Esophagus squamous epithelium (tissue), 5 donors: ENCODE measurements at places on chromosomes 3 and 15. TPM values are rescaled to one million over a fixed set of nuclear protein-coding genes. Genes with fewer than 3 reads are reported as not detected.

LMAN1L gene
- total RNA-seq = not detected

DNA sequence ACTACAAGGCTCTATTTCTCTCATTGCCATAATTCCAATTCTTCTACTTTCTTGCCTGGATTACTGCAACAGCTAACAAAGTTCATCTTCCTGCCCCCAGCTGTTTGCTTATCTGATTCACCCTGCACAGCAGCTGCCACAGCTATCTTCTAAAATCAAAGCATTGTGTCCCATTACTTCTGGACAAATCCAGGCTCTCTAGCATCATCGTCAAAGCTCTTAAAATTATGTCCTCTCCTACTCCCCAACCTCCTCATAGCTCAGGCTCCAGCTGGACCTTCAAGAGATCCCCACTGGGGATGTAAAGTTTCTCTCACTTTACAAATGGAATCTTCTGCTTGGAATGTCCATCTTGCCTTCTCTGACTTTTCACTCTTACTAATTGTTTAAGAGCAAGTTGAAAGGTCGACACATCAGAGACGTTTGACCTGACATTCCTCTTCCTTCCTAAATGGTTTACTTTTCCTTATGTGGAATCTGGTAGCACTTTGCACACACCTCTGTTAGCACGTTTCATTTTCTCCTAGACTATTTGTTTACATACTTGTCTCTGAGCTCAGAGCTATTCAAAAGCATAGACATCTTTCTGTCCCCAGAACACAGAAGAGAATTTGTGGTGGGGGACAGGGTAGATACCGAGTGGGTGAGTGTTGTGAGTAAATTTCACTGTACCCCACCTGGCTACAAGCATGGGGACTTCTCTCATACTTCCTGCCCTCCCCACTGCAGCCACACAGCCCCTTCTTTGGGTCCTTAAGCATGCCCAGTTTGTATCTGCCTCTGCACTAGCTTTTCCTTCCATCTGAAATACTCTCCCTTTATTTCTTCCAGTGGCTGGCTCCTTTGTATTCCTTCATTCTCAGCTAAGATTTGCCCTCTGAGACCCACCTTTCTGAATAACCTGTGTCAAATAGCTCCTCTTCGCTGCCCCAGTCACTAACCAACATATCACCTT is 77.9 kb downstream of the SERPINI1 start:
- no peaks in the 10 kb centered on the region for H3K36me3 ChIP-seq
- H3K27ac ChIP-seq = peak overlapping the region; percentile 48
- DNase-seq = no peak

HAUS2 gene
- 17.4 TPM for total RNA-seq

CD276 gene
- 21.9 TPM for total RNA-seq

GRCh38 chr3:125512135-125512920 is 7.7 kb downstream of the SNX4 start:
- H3K4me3 ChIP-seq = no peak overlapping the region
- no peak for DNase-seq
- H3K4me1 ChIP-seq = peaks cover 7% of the 10 kb centered on the region
- no peaks in the 10 kb centered on the region for H3K27me3 ChIP-seq
- H3K36me3 ChIP-seq = peaks cover 74% of the 10 kb centered on the region
- no peak overlapping the region for H3K27ac ChIP-seq

DNA sequence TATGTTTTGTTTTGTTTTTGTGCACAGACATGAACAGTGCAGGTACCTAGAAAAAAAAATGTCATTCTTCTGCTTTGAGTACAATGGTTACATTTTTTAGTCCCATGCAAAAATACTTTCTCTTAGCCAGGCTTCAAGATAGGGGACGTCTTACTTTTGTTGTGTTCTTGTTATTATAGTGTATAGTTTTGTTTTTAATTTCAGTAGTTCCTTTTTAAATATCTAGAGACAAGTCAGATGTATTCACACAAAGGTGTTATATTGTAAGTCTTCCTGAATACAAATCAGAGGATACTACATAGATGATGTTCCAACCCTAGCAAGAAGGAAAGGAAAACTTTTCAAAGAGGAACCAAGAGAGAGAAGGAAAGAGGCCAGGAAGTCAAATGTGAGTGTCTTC is 28.8 kb upstream of the IGSF11 start:
- H3K27me3 ChIP-seq = no peaks in the 10 kb centered on the region
- no peak overlapping the region for H3K4me3 ChIP-seq

- H3K27me3 ChIP-seq = no peaks in the 10 kb centered on the region
- DNase-seq = no peak
- no peaks in the 10 kb centered on the region for H3K4me1 ChIP-seq
These were observed 16.6 kb upstream of the GABRG3 start for GRCh38 chr15:26954403-26954802.

DNA sequence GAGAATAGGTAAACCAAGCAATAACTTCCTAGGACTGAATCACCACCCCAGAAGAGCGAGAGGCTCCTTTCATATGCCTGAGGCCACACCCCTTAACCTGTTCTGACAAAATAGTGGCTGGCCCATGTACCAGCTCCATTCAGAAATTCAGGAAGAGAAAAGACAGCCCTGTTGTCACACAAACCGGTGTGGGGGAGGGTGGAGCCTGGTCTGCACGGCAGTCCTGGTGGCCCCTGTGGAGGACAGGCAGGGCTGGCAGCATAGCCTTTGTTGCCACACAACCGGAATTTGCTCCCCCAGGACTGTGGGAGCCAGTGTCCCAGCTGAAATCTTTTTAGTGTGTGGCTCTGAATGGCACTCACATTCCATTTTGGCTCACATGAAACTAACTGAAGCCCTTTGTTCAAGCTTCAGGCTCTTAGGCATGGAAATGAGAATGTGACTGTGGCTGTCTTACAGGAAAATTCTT is 23.8 kb downstream of the RLBP1 start:
- no peak overlapping the region for H3K4me3 ChIP-seq
- peak overlapping the region; percentile 80 for H3K27ac ChIP-seq
- peaks cover 7% of the 10 kb centered on the region for H3K4me1 ChIP-seq
- no peaks in the 10 kb centered on the region for H3K27me3 ChIP-seq
- H3K36me3 ChIP-seq = peaks cover 62% of the 10 kb centered on the region

DNA sequence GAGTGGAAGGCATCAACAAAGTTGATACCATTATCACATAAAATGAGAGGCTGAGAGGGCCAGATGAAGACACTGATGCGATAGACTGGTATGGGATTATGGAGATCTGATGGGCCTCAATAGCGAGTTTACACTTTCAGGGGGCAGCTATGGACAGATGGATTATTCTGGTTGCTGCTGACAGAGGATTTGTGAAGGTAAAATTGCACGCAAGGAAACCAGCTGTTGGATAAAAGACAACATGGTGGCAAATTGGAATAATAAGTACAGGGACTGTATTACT is 203.9 kb downstream of the MBNL1 start:
- no peaks in the 10 kb centered on the region for H3K4me1 ChIP-seq
- no peak for DNase-seq
- no peaks in the 10 kb centered on the region for H3K36me3 ChIP-seq

CYP1A2 gene
- not detected for total RNA-seq

DNA sequence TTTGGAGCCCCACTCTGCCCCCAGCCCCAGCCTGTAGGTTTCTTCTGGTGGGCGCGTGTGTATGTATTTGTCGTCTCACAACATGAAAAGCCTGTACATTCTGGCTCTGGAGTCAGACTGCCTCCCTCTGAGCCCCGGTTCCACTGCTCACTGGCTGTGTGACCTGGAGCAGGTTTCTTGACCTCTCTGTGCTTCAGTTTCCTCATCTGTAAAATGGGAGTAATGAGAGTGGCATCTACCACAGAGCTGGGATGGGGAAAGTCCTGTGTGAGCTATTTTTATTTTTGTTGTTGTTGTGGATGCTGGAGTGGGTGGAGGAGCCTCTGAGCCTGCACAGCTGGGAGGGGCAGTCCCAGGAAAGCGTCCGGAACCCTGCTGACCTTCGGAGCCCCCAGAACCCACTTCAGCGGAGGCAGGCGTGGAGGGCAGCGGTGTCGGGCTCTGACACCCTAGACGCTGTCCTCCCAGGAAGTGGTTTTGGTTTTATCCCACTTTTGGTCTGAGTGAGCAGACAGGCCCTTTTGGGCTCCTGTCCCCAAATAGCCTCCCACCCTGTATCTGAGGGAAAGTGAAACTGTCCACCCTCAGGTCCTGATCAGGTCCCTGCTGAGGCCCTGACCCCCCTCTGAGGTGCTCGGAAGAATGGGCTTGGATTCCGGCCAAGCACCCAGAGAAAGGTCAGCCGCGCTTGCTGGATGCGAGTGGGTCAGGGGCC is 103.5 kb downstream of the CHSY1 start:
- DNase-seq = no peak
- H3K36me3 ChIP-seq = no peaks in the 10 kb centered on the region
- no peak overlapping the region for H3K4me3 ChIP-seq
- H3K27me3 ChIP-seq = no peaks in the 10 kb centered on the region

GRCh38 chr3:124384527-124384926 is 345.7 kb upstream of the UMPS start:
- peaks cover 7% of the 10 kb centered on the region for H3K4me1 ChIP-seq
- H3K4me3 ChIP-seq = no peak overlapping the region
- H3K27me3 ChIP-seq = peaks cover 45% of the 10 kb centered on the region

DPP8 gene
- total RNA-seq = 19.8 TPM

GRCh38 chr3:177057768-177058167 is 139.5 kb downstream of the TBL1XR1 start:
- no peak overlapping the region for H3K27ac ChIP-seq
- H3K4me3 ChIP-seq = no peak overlapping the region
- no peaks in the 10 kb centered on the region for H3K36me3 ChIP-seq
- no peaks in the 10 kb centered on the region for H3K27me3 ChIP-seq
- no peak for DNase-seq
- peaks cover 16% of the 10 kb centered on the region for H3K4me1 ChIP-seq

- no peaks in the 10 kb centered on the region for H3K4me1 ChIP-seq
- H3K4me3 ChIP-seq = no peak overlapping the region
These were observed 42.7 kb downstream of the METTL6 start for GRCh38 chr3:15384510-15385237.

DNA sequence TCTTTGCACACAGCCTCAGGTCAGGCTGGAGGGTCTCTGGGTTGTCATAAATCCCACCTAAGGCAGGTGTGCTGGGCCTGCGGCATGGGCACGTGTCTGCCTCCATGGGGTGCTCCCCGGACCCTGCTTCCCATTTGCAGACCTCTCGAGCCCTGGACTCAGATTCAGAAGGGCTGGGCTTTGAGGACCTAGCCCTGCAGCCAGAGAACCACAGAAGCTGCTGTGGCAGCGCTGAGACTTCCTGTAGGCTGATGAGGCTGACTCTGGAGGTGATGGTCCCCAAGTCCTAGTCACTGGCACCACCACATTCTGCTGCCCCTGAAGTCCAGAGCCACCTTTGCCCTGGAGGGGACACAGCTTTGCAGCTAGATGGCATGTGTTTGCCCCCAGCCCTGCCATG is 156.4 kb downstream of the LRRC28 start:
- H3K36me3 ChIP-seq = no peaks in the 10 kb centered on the region
- H3K27ac ChIP-seq = peak overlapping the region; percentile 61
- DNase-seq = no peak
- H3K4me3 ChIP-seq = no peak overlapping the region
- peaks cover 21% of the 10 kb centered on the region for H3K4me1 ChIP-seq

DNA sequence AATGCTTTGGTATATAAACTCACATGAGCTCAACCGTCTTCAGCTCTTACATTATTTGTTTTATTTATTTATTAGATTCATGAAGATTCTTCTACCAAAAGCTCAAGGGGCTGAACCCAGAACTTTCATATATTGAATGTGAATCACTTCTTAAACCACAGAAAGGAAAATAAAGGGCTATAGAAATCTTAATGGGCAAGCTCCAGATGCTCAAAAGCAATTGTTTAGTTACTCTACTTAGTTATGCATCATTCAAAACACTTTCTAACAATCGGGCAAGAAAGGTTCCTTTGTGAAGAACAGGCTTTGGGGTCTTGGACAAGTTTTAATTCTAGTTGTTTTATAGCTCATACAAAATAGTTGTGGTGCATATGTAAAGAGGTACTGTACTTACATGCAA is 380.2 kb downstream of the TIGIT start:
- no peak overlapping the region for H3K4me3 ChIP-seq
- H3K27me3 ChIP-seq = no peaks in the 10 kb centered on the region
- H3K4me1 ChIP-seq = no peaks in the 10 kb centered on the region
- no peak for DNase-seq

PLSCR5 gene
- not detected for total RNA-seq

GRCh38 chr15:98440917-98441316 is 207.4 kb upstream of the IGF1R start:
- no peak overlapping the region for H3K4me3 ChIP-seq
- DNase-seq = no peak
- H3K27me3 ChIP-seq = peaks cover 18% of the 10 kb centered on the region
- H3K36me3 ChIP-seq = no peaks in the 10 kb centered on the region

DNA sequence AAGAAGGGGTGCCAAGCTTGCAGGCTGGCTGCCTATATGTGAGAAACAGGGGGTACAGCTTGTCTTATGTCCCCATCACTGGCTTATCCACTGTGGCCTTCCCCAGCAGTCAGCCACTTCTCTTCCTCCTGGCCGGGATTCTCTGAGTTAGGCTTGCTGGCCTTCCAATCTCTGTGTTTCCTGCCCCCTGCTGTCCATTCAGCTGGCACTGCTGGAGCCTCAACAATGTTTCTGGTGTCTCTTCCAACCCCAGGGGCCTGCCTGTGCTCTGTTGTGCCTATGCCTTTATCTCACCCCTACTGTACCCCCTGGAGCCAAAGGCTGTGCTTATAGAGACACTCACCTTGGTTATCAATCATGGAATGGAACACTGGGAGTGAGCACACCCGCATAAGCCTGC is 36.5 kb downstream of the ANAPC13 start:
- no peaks in the 10 kb centered on the region for H3K27me3 ChIP-seq
- H3K4me1 ChIP-seq = no peaks in the 10 kb centered on the region
- no peaks in the 10 kb centered on the region for H3K36me3 ChIP-seq
- no peak for DNase-seq
- no peak overlapping the region for H3K4me3 ChIP-seq

- H3K36me3 ChIP-seq = no peaks in the 10 kb centered on the region
- H3K4me3 ChIP-seq = no peak overlapping the region
- H3K27ac ChIP-seq = no peak overlapping the region
- no peak for DNase-seq
- no peaks in the 10 kb centered on the region for H3K27me3 ChIP-seq
These were observed 726.5 kb upstream of the NECTIN3 start for GRCh38 chr3:110344897-110345767.

DNA sequence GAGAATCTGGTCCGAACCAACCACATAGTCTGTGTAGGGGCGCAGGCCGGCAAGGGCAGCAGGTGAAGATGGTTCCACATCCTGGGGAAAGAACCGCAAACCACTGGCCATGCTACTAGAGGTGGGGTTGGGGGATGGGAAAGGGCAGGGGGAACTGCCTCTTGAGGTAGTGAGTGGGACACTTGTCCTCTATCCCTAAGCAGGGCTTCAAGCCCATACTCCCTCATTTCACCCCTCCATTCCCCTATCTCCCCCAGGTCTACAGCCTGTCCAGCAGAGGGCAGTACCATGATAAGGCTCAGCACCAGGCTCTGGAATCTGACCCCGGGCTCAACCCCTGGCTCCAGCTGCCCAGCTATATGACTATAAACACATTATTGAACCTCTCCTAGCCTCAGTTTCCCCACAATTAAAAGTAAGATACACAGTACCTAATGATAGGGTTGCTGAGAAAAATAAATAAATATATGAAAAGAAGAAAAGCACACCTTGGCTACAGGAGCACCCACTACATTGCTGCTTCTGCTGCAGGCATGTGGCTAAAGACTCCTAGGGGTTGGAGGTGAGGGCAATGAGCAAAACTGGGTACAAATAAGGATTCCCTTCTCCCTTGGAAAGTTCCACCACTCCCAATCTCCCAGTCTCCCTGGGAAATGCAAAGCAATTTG is 6.3 kb downstream of the GORASP1 start:
- peak overlapping the region; percentile 43 for H3K27ac ChIP-seq
- no peaks in the 10 kb centered on the region for H3K27me3 ChIP-seq
- H3K4me1 ChIP-seq = peaks cover 22% of the 10 kb centered on the region
- no peak for DNase-seq
- peaks cover 25% of the 10 kb centered on the region for H3K36me3 ChIP-seq
- no peak overlapping the region for H3K4me3 ChIP-seq
